ENCODE measurements at places on chromosomes 5 and 9. TPM values are rescaled to one million over a fixed set of nuclear protein-coding genes. Genes with fewer than 3 reads are reported as not detected.

DNA sequence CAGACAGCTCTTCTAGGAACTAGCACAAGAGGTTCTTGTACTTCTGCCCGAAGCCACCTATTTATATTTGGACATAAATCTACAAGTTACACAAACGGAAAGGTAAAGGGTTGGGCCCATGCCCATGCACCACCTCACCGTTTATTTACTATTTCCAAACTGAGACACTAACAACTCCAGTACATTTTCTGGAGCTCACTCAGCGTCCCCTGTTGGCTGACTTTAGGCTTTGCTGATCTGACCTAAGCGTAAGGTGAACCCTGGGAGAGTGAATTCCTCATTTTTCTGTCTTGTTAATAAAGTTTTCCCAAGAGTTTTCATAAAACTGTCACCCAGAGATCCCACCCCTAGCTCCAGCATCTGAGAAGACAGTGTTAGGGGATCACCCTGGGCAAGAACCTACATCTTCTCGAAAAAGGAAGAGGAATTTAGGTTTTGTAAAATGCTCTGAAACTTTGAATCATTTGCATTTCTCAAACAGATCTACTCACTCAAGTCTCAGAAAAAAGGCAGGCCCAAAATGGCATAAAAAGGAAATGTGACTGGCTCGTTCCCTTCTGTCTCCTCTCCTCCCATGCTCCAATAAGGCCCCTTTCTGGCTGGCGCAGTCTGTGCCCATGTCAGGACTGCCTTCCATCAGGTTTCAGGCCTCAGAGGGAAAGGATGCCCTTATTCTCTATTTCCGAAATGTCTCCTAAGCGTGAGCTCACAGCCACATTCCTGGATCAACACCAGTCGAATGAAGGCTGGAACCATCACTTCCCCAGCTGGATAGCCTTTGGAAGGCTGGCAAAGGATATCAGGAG, 201.3 kb downstream of the FANCC start:
- no peaks in the 10 kb centered on the region for H3K27me3 ChIP-seq
- H3K27ac ChIP-seq, result no peak overlapping the region
- no peaks in the 10 kb centered on the region for H3K4me1 ChIP-seq
- peaks cover 18% of the 10 kb centered on the region for H3K36me3 ChIP-seq
- DNase-seq, result no peak

GRCh38 chr5:93281980-93282772, 298.8 kb downstream of the NR2F1-AS1 start:
- no peaks in the 10 kb centered on the region for H3K4me1 ChIP-seq
- H3K27ac ChIP-seq, result no peak overlapping the region
- H3K36me3 ChIP-seq, result no peaks in the 10 kb centered on the region
- DNase-seq, result no peak
- H3K27me3 ChIP-seq, result no peaks in the 10 kb centered on the region

FOXD4L6 gene
- not detected for polyA plus RNA-seq

DNA sequence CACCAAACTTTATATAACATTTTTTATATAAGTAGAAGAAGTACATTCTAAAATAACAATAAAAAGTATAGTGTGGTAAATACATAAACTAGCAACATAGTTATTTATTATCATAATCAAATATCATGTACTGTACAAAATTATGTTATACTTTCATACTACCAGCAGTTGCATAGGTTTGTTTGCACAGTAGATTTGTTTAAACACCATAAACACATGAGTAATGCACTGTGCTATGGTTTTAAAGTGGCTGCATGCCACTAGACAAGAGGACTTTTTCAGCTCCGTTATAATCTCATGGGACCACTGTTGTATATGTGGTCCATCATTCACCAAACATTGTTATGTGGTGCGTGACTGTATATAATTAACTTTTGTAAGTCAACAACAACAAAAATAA, 137.6 kb downstream of the DRD1 start:
- DNase-seq, result no peak
- no peak overlapping the region for H3K4me3 ChIP-seq

DNA sequence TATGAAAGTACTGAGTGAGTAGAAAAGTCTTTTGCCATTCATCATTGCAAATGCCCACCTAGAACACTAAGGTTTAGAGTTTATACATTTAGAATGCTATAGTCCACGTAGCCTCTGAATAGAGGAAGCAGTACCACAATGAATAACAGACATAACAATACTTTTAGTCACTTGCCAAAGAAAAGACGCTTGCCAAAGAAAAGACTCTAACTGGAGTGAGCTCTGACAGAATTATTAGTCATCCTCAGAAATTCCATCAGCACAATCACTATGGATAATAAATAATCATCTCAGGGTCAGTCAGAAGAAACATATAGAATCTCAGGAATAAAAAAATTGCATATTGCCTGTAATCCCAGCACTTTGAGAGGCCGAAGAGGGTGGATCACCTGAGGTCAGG, 168.5 kb upstream of the TARS1 start:
- H3K27me3 ChIP-seq, result no peaks in the 10 kb centered on the region
- H3K27ac ChIP-seq, result no peak overlapping the region
- no peaks in the 10 kb centered on the region for H3K4me1 ChIP-seq
- H3K4me3 ChIP-seq, result no peak overlapping the region
- no peak for DNase-seq

NUDT12 gene
- polyA plus RNA-seq, result 8.2 TPM

DNA sequence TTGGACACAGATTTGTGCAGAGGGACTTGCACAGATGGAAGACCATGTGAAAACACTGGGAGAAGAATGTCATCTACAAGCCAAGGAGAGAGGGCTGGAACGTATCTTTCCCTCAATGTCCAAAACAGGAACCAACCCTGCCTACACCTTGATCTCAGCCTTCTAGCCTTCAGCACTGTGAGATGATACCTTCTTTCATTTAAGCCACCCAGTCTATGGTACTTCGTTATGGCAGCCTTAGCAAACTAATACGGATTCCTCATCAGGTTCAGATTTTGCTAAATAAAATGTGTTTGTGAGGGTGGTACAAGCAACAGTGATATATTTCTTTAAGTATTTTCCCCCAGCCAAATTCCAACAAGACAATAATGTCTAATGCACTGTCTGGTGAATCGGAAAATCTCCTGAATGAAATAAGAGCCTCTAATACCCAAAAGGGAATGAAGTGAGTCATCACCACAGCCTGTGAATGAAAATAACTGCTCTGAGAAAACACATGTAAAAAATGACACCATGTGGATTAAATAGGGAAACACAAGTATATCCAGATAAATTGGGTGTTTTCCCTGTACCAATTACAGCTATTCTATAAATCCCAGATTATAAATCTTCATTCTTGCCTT, 182.8 kb upstream of the TARS1 start:
- no peak for DNase-seq
- no peaks in the 10 kb centered on the region for H3K36me3 ChIP-seq
- no peak overlapping the region for H3K27ac ChIP-seq

POMT1 gene
- polyA plus RNA-seq, result 47.9 TPM

SPATA31A3 gene
- not detected for polyA plus RNA-seq

DNA sequence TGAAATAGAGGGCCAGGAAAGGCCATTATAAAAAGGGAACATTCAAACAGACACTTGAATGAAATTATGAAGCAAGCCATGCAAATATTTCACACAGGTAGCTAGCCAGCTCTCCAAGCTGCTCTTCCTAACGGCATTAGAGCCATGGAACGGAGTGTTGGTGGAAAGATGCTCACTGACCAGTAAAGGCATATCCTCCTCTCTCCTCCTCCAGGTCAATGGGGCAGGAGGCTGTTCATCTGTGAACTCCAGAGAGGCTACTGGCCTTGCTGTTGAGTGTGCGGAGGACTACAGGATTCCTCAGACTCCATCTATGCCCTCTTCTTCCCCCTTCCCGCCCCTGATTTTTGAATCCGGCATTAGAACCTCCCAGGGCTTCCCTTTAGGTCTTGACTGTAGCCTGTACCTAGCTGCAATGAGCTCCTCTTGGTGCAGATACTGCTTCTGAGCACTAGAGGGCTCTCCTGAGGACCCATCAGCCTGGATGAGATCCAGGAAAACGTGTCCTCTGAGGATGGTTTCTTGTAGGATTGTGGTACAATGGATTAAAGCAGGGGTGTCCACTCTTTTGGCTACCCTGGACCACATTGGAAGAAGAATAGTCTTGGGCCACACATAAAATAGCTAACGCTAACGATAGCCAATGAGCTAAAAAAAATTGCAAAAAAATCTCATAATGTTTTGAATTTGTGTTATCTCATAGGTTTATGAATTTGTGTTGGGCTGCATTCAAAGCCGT, 162.2 kb downstream of the SREK1 start:
- H3K4me1 ChIP-seq, result no peaks in the 10 kb centered on the region
- H3K4me3 ChIP-seq, result no peak overlapping the region
- no peaks in the 10 kb centered on the region for H3K36me3 ChIP-seq
- no peak overlapping the region for H3K27ac ChIP-seq

- no peaks in the 10 kb centered on the region for H3K27me3 ChIP-seq
- peaks cover 4% of the 10 kb centered on the region for H3K4me1 ChIP-seq
- H3K36me3 ChIP-seq, result peaks cover 4% of the 10 kb centered on the region
- H3K4me3 ChIP-seq, result no peak overlapping the region
These were observed 110.2 kb upstream of the LMX1B start for GRCh38 chr9:126503333-126504085.

NMUR2 gene
- polyA plus RNA-seq, result not detected

GRCh38 chr5:180013678-180014077, 57.9 kb downstream of the RNF130 start:
- H3K4me1 ChIP-seq, result no peaks in the 10 kb centered on the region
- H3K27ac ChIP-seq, result no peak overlapping the region
- no peaks in the 10 kb centered on the region for H3K27me3 ChIP-seq
- H3K4me3 ChIP-seq, result no peak overlapping the region
- DNase-seq, result no peak
- H3K36me3 ChIP-seq, result peaks cover 10% of the 10 kb centered on the region

DNA sequence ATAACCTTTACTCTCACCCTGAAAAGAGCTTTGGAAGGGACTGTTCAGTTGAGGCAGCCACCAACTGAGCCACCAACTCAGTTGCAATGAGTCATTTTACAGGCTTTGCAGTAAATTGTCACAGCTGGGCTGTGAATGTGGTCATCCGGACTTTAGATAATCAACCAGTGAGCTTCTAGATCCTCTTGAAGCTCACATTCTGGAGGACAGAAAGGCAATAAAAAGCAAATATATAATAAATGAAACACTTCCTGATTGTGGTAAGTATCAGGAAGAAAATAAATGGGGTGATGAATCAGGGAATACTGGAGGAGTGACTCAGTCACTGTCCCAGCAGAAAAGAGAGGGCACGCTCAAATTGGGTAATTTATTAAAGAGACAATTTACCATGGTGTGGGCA, 13.2 kb upstream of the C5orf58 start:
- H3K4me1 ChIP-seq, result no peaks in the 10 kb centered on the region
- H3K4me3 ChIP-seq, result no peak overlapping the region
- no peak for DNase-seq
- no peaks in the 10 kb centered on the region for H3K27me3 ChIP-seq

- H3K4me1 ChIP-seq, result no peaks in the 10 kb centered on the region
- H3K27me3 ChIP-seq, result no peaks in the 10 kb centered on the region
- no peaks in the 10 kb centered on the region for H3K36me3 ChIP-seq
- no peak for DNase-seq
These were observed 32.9 kb downstream of the SEMA4D start for GRCh38 chr9:89465001-89465451.

OR1L6 gene
- polyA plus RNA-seq, result not detected

DNA sequence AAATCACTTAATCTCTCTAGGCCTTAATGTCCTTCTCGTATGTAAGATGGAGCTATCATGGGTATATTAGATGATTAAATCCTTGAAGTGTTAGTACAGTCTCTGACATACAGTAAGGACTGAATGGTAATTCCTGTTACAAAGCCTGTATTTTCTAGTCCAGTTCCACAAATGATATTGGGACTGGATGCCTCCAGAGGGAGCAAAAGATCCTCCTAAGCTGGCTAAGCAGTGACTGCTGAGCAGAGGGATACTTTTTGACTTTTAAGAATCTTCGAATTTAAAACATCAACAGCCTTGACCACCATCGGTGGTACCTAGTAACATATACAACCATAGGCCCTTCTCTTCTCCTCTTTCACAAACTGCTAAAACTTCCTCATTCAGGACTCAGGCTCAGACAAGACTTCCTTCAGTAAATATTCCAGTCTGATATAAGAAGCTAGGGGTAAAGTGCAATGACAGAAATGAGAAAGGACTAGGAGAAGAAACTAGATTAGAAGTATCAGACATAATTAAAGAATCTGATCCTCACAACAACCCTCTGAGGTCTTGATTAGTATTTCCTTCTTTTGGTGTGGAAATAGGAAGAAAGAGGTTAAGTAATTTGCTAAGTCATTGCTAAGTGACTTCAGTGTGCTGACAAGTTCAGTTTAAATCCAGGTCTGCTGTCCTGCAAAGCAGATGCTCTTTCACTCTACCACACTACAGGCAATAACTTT, 13.9 kb downstream of the PTAR1 start:
- no peak overlapping the region for H3K4me3 ChIP-seq
- peaks cover 22% of the 10 kb centered on the region for H3K4me1 ChIP-seq
- no peaks in the 10 kb centered on the region for H3K27me3 ChIP-seq
- H3K36me3 ChIP-seq, result no peaks in the 10 kb centered on the region
- no peak overlapping the region for H3K27ac ChIP-seq
- DNase-seq, result no peak

C5orf58 gene
- polyA plus RNA-seq, result 0.21 TPM

GRCh38 chr5:66851306-66851705, 255.1 kb downstream of the MAST4 start:
- H3K4me3 ChIP-seq, result no peak overlapping the region
- DNase-seq, result no peak
- no peak overlapping the region for H3K27ac ChIP-seq
- no peaks in the 10 kb centered on the region for H3K4me1 ChIP-seq
- no peaks in the 10 kb centered on the region for H3K36me3 ChIP-seq

PAEP gene
- not detected for polyA plus RNA-seq

DNA sequence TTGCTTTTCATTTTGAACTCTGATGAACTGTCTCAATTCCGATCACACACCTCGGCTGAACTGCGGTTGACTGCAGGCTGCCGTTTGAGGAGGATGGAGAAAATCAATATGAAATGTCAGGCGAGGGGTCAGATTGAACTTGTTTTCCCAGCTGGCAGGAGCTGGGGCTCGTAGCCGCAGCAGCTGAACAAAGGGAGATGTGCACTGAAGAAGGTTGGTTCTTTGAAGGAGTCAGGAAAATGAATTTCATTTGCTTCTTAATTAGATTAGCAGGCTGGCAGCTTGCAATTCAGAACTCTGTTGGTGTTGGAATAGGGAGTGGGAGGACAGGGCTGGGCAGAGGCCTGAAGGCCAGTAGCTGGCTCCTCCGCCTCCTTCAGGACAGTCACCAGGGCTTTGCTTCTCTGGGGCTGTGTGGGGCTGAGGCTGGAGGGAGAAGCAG, 117.4 kb upstream of the GPR151 start:
- H3K27ac ChIP-seq, result no peak overlapping the region
- no peak overlapping the region for H3K4me3 ChIP-seq
- DNase-seq, result no peak
- H3K36me3 ChIP-seq, result no peaks in the 10 kb centered on the region

- H3K36me3 ChIP-seq, result no peaks in the 10 kb centered on the region
- no peak overlapping the region for H3K27ac ChIP-seq
- DNase-seq, result no peak
- H3K27me3 ChIP-seq, result no peaks in the 10 kb centered on the region
- H3K4me1 ChIP-seq, result peaks cover 3% of the 10 kb centered on the region
- no peak overlapping the region for H3K4me3 ChIP-seq
These were observed 83.7 kb downstream of the TARS1 start for GRCh38 chr5:33524476-33524875.

GRCh38 chr5:66582499-66583165, 13.6 kb upstream of the MAST4 start:
- no peak overlapping the region for H3K4me3 ChIP-seq
- no peak for DNase-seq
- H3K27ac ChIP-seq, result no peak overlapping the region
- H3K4me1 ChIP-seq, result no peaks in the 10 kb centered on the region
- H3K27me3 ChIP-seq, result no peaks in the 10 kb centered on the region
- no peaks in the 10 kb centered on the region for H3K36me3 ChIP-seq

PCDH12 gene
- polyA plus RNA-seq, result 1.6 TPM

ZFR gene
- polyA plus RNA-seq, result 27.2 TPM

GRCh38 chr5:122180146-122180712, 50.9 kb downstream of the ZNF474 start:
- no peaks in the 10 kb centered on the region for H3K27me3 ChIP-seq
- H3K27ac ChIP-seq, result no peak overlapping the region
- H3K36me3 ChIP-seq, result no peaks in the 10 kb centered on the region
- H3K4me3 ChIP-seq, result no peak overlapping the region

Measured in pancreas (tissue), 10 donors.